ENCODE measurements at places on chromosomes 5 and 9.

DNA sequence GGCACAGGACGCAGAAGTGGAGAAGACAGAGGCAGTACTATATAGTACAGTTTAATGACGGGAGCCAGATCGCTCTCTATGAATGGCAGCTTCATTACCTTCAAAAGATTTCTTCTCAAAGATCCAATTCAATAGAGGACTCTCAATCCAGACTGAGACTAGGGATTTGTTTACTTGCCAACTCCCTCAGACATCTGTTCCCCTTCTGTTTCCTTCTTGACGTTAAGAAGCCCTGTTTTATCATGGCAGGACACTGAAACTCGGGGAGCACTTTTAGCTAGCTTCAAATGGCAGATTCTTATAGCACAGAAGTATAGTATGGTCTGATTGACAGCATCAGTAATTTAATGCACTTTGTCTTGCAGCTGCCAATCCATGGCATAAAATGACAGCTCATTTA is 747.3 kb upstream of the C9orf72 start:
- no peak for DNase-seq

GRCh38 chr5:141479776-141480175 is 4.0 kb downstream of the PCDHGC3 start:
- DNase-seq: no peak

- no peak for DNase-seq
These were observed 137.0 kb downstream of the CCDC192 start for GRCh38 chr5:127840198-127840524.

GRCh38 chr5:32638309-32638708 is 53.0 kb downstream of the SUB1 start:
- no peak for DNase-seq

GRCh38 chr5:1543398-1544293 is 19.9 kb upstream of the LPCAT1 start:
- DNase-seq: no peak

DNA sequence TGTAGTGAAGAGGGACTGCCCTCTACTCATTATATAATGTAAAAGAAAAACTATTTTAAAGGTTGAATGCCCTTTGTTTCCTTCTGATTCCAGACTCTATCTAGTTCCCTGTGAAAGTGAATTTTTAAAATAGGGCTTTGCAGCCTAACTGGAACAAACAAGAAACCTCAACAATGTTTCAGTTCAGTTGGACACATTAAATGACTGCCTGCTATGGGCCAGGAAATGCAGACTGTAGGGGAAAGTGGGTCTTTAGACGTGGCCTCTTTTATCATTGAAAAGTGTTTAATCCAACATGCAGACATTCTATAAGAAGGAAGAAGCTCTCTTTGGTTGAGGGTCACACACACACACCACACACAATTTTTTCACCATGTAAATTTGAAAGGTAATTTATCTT is 289.1 kb downstream of the ICE1 start:
- DNase-seq: no peak

DNA sequence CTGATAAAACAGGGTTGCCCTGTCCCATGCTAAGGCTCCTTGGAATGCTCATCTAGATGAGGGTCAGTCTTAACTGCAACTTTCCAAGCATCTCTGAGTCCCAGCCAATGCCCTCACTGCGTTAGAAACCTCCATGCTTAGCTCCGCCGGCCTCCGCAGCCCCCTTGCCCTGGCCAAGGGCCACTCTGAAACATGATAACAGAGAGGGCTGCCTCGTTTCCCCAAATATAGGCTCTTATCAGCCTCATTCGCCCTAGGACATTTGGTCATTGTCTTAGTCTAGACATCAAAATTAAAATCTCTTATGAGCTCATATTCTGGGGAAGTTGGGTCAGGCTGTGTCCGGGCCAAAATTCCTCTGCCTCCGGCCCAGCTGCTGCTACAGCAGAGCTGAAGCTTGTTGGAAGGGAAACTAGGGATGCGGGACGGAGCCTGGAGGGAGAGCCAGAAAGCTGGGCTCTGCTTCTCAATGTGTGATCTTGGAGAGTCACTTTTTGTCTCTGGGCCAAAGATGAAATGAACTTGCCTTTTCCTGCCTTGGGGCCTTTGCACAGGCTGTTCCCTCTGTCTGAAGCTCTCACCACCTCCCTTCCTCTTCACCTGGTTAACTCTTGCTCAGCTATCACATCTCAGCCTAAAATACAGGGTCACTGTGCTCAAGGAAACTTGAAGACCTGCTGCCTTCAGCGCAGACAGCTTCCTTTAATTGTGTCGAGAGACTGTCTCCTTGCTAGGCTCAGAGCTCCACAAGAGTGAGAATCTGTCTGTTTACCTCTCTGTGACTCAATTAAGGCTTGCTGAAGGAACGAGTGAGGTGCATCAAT is 191.3 kb downstream of the RGS3 start:
- DNase-seq: no peak

GRCh38 chr5:39502704-39503103 is 77.9 kb upstream of the DAB2 start:
- no peak for DNase-seq

- peak; percentile 5 for DNase-seq
These were observed 156.3 kb downstream of the HMHB1 start for GRCh38 chr5:143968071-143968878.

GRCh38 chr9:81814794-81815464 is 113.3 kb upstream of the SPATA31D4 start:
- DNase-seq: peak; percentile 3

- no peak for DNase-seq
These were observed 706.1 kb upstream of the CDH18 start for GRCh38 chr5:20694121-20694520.

DNA sequence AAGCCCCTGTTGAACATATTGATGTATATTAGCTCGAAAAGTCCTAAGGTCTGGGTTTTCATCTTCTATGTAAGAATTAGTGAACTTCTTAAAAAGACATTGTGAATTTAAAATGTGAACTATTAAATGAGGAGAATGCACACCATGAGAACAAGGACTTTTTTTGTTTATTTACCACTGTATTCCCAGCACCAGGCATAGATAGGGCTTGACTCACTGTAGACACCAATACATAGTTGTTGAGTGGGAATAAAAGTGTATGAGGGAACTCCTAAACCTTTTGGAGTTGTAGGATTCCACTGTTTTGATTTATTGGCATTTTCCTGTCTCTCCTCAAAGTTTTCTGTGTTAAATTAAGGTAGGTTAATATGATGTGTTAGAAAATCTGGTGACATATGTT is 40.3 kb downstream of the NNT start:
- DNase-seq: no peak

DNA sequence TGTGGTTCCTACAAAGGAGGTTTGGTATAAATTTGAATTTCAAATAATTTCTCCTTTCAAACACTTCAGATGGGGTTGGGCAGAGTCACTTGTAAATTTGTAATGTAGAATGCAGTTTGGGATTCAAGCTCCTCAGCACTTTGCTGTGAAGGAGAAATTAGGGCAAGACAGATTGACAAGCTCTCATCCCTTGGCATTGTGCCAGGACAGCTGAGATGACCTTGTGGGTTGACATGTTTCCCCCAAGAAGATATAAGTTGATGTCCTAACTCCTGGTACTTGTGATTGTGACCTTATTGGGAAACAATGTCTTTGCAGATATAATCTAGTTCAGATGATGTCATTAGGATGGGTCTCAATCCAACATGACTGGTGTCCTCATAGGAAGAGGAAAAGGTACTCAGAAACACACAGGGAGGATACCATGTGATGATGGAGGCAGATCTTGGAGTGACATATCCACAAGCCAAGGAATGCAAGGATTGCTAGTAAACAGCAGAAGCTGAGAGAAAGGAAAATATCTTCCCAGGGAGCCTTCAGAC is 408.3 kb downstream of the MED10 start:
- no peak for DNase-seq

- no peak for DNase-seq
These were observed 154.2 kb upstream of the WWC1 start for GRCh38 chr5:168137265-168137664.

DNA sequence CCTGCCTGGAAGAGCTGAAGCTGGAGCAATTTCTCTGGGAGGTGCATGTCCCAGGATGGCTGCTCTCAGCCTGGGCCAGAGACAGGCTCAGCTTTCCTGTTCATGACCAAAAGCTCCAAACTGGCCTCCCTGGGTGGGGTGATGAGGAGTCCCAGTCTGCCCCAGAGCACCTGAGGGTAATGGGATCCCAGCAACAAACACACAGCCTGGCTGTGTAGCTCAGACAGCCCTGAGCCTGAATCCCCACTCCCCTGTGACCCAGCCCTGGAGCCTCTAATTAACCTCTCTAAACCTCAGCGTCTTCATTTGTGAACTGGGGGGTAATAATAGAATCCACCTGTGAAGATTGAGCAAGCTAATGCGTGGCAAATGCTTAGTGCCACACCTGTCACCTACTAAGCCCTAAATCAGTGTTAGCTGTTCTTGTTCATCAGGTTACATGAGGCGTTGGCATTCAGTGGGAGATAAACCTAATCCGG is 67.5 kb downstream of the HSPA4 start:
- DNase-seq: no peak

GRCh38 chr5:38134810-38135209 is 123.5 kb upstream of the EGFLAM start:
- DNase-seq: no peak

Data from CD4-positive, alpha-beta T cell treated with Interleukin-4 for 4 hours (primary cell).